Large intestine (tissue), 12 donors: ENCODE measurements at places on chromosomes 16 and 17.

DNA sequence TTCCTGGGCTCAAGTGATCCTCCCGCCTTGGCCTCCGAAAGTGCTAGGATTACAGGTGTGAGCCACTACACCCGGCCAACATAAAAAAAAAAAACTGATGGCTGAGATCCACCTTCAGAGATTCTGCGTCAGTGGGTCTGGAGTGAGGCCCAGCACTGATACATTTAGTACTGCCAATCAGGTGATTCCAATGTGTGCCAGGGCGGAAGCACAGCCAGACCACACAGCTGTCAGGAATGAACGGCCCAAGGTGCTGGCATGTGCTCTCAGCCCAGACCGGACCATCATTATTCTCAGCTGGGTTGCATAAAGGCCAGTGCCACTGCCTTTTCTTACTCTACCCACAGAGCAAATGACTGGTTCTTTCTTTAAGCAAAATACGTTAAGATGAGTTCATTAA, 1.2 kb upstream of the BCO1 start:
- DNase-seq, result no peak

DNA sequence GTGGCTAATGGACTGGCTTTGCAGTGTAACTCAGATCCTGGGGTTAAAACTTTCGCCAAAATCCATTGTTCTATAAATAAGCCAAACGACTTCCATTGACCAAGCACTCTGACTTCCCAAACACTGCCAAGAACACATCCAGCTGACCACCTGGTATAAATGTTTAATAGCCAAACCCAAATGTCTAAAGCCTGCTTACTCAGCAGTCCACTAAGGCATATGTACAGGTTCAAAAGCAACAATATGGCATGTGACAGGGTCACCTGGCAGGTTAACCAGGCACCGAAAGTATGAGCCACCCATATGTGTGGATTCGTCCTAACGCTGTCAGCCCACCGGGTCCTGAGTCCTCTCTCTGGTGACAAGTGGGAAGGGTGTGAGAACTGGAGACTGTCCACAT, 2.1 kb downstream of the CSNK1D start:
- no peak for DNase-seq

GRCh38 chr17:45156242-45156641, 5.4 kb upstream of the HEXIM2 start:
- DNase-seq, result no peak

DNA sequence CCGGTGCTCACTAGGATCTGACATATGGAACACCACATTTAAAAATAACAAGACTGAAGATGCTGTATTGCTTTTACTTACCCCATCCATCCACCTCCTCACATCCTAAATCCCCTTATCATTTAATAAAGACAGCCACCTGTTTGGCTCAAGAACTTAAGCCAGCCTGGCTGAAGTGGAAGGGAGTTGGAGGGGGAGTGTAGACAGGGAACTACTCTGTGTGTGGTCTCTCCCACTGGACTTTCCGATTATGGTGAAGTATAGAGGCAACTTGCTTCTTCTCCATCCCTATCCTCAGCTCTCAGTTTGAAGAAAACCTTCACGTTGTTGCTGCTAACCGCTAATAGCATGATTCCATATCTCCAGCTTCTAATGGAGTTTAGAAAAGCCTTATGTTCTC, 313.4 kb downstream of the CDH11 start:
- no peak for DNase-seq

GRCh38 chr16:72938795-72939164, 109.1 kb downstream of the ZFHX3 start:
- DNase-seq, result no peak

- no peak for DNase-seq
These were observed 41.0 kb upstream of the KSR1 start for GRCh38 chr17:27415120-27415795.

- no peak for DNase-seq
These were observed 145.0 kb downstream of the CCDC182 start for GRCh38 chr17:57600074-57600473.

DNA sequence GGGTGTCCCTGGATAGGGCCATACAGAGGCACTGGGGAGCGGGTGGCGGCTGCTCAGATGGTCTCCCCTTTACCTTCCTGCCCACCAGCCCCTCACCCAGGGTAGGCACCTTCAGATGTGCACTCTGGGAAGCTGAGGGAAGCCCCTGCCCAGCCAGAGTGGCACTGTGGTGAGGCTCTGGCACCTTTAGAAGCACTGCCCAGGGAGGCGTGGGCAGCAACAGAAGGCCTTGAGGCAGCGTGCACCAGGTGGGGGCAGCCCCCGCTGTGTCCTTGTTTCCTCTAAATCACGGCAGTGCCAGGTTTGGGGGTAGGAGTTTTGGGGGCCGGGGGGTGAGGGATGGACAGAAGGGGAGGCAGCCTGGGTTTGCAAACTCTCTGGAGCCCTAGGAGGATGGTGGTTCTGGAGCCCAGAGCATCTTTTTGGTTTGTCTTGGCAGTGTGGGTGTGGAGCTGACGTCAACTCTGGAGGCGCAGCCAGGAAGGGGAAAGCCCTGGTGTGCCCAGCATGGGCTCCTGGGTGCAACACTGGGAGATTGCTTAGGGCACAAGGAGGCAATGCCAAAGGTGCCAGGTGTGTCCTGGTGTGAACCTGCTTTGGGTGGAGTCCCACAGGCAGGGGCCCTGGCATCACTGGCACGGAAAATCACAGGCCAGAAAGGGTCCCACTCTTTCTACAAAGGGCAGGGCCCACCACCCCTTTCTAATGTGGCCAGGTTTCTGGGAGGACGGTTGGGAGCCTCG, 23.1 kb upstream of the CDC42EP4 start:
- DNase-seq, result no peak

GRCh38 chr17:48483471-48484131, 47.2 kb downstream of the HOXB1 start:
- DNase-seq, result peak; percentile 56

DNA sequence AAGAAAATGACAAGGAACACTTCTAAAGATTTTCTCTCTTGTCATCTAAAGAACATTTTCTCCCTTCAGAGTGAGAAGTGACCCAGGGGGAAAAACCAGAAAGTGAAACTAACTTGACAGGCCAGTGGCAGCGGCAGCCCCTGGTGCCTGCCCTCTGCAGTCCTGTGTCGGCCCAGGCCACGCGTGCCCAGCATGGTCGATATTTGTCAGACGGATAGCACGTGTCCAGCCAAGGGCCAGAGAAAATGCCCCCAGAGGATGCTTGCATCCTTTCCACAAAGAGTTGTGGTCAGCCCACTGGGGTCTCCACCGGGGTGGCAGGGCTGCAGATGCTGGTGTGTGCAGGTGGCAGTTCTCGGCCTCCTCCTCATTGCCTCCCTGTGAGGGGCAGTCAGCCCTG, 176.6 kb downstream of the RAB11FIP4 start:
- no peak for DNase-seq
